Heart right ventricle (tissue), 16 donors: ENCODE measurements at places on chromosomes 7 and 10.

DNA sequence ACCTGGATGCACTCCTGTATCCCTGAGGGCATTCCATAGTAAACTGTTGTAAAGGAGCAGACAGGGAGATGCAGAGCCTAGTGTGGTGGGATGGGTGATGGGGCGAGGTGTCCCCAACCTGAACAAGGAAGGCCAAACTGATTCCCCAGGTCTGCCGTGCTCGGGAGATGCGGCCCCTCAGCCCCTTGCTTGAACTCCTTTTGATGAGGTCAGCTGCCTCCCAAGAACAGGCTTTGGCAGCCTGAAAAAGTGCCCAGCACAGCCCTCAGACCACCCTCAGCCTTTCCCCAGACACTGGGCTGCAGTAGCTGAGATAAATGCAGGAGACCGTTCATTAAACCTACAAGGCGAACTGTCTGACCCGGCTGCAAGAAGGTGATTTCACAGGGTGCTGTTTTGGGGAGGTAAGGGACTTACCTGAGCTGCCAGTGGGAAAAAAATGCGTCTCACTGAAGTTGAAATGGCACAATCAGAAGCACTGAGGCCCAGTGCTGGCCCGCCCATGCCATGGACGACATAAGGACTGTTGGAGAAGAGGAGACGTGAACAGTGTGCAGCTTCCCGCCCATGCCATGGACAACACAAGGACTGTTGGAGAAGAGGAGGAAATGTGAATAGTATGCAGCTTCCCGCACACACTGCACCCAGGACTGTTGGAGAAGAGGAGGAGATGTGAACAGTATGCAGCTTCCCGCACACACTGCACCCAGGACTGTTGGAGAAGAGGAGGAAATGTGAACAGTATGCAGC lies 148.4 kb upstream of the FAM20C start:
- no peak overlapping the region for H3K4me3 ChIP-seq
- H3K36me3 ChIP-seq, result no peaks in the 10 kb centered on the region
- H3K27me3 ChIP-seq, result peaks cover 4% of the 10 kb centered on the region
- H3K4me1 ChIP-seq, result no peaks in the 10 kb centered on the region
- no peak for DNase-seq
- H3K27ac ChIP-seq, result no peak overlapping the region

DNA sequence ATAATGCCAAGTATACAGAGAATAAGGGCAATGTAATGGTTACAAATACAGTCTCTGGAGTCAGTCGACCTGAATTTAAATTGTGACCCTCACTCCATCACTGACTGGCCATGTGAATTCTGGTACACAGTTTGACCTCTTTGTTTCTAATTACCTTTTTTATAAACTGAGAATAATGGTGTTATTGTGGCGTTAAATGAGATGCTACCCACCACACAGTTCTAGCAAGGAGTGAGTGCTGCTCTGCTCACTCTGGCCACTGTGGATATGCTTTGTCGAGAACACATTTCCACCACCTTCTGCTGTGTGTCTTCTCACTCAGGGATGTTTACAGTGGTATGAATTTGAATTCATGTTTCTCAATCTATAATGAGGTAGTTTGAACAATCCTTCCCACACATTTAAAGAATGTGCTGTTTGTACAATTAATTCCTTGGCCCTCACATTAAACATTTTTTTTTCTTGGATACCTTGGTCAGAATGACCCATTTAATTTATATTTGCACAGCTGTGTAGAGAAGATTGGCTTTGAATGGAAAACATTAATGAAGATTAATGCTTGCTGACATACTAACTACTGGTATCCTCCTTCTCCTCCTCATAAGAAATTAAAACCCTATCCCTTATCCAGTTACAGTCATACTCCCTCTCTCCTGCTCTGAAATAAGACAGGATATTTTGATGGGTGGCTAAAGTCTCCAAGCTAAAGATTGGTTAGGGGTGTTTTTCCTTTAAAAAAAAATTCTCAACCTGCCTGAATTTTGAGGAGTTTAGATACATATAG lies 42.4 kb downstream of the PLCE1 start:
- H3K36me3 ChIP-seq, result no peaks in the 10 kb centered on the region
- no peak for DNase-seq
- no peaks in the 10 kb centered on the region for H3K27me3 ChIP-seq

DNA sequence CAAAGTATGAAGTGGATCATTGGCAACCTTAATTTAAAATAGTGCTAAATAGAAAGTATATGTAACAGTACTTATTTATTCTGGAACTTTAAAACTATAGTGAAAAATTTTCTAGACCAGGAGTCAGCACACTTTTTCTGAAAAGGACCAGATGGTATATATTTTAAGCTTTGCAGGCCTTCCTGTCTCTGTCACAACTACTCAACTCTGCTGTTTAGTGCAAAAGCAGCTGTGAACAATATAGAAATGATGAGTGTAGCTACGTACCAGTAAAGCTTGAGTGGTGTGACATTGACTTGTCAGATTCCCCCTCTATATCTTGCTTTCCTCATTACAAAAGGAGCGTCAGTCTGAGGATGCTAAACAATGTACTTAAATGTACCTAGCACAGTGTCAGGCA lies 88.1 kb upstream of the IGFBP3 start:
- no peak overlapping the region for H3K27ac ChIP-seq
- H3K36me3 ChIP-seq, result no peaks in the 10 kb centered on the region
- H3K4me1 ChIP-seq, result no peaks in the 10 kb centered on the region

- H3K4me1 ChIP-seq, result no peaks in the 10 kb centered on the region
- no peak overlapping the region for H3K27ac ChIP-seq
- no peak for DNase-seq
- H3K27me3 ChIP-seq, result no peaks in the 10 kb centered on the region
Observed at GRCh38 chr7:96596120-96596826, 113.4 kb downstream of the SEM1 start.

DNA sequence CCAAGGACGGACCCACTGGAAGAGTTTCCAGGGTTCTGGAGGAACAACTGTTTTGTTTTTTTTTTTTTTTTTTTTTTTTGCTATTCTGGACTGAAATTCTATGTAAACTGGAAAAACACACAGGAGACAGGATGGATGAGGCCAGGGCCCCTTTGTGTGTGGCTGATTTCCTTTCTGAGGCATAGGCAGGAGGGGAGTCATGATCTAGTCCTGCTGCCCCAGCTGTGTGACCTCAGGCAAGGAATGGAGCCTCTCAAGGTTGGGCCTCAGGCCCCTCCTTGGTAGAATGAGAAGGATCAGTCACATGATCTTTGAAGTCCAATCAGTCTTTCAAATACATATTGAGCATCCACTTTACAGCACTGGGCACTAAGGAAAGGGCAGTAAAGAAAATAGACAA lies 87.6 kb downstream of the SH3PXD2A start:
- H3K27me3 ChIP-seq, result no peaks in the 10 kb centered on the region
- H3K4me1 ChIP-seq, result peaks cover 71% of the 10 kb centered on the region
- no peak for DNase-seq
- no peak overlapping the region for H3K4me3 ChIP-seq
- no peaks in the 10 kb centered on the region for H3K36me3 ChIP-seq

- no peaks in the 10 kb centered on the region for H3K36me3 ChIP-seq
- DNase-seq, result no peak
- H3K27ac ChIP-seq, result no peak overlapping the region
- no peaks in the 10 kb centered on the region for H3K27me3 ChIP-seq
Observed at GRCh38 chr7:101702362-101702850, 73.3 kb upstream of the MYL10 start.

DNA sequence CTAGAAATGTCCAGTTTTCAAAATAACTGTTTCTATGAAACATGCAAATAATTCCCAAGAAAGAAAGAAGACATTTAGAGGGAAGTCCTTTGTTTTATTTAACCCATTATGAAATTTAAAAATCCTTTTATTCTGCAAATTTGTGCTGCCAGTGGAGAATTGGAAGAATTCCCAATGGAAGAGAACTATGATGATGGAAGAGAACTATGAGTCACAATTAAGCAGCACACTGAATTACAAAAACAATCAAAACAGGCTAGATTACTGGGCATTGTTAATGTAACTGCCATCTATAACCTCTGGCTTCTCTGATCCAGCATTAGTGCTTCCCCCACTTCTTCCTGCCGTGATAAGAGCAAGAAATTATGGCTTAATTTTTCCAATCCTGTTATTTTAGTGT lies 126.2 kb upstream of the FEZF1 start:
- H3K4me1 ChIP-seq, result no peaks in the 10 kb centered on the region
- H3K4me3 ChIP-seq, result no peak overlapping the region
- no peak for DNase-seq
- no peaks in the 10 kb centered on the region for H3K27me3 ChIP-seq
- no peak overlapping the region for H3K27ac ChIP-seq
- no peaks in the 10 kb centered on the region for H3K36me3 ChIP-seq

- H3K4me1 ChIP-seq, result no peaks in the 10 kb centered on the region
- H3K36me3 ChIP-seq, result no peaks in the 10 kb centered on the region
- H3K27me3 ChIP-seq, result no peaks in the 10 kb centered on the region
- no peak overlapping the region for H3K4me3 ChIP-seq
- DNase-seq, result no peak
Observed at GRCh38 chr10:130804778-130805634, 506.5 kb downstream of the TCERG1L start.

GRCh38 chr7:74101061-74101681 lies 17.6 kb downstream of the LIMK1 start:
- DNase-seq, result no peak
- H3K4me1 ChIP-seq, result no peaks in the 10 kb centered on the region
- peaks cover 98% of the 10 kb centered on the region for H3K36me3 ChIP-seq
- H3K27ac ChIP-seq, result no peak overlapping the region
- H3K27me3 ChIP-seq, result no peaks in the 10 kb centered on the region

DNA sequence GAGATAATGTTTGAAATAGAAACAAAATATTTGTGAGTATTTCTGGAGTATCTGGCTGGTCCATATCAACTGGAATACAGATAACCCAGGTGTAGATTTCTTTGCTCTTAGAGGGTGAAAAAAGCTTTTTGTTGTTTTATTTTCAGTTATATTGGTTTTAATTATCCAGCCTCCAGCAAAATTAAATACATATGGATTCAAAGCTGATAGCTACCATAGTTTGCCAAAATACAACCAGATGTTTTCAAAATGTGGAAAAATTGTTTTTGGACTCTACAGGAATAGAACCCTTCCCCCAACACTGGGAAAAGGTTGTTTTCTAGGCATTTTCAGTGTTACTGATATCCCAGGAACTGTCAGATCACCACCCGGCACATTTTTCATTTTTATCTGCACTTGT lies 30.1 kb downstream of the LRRC17 start:
- no peak overlapping the region for H3K4me3 ChIP-seq
- DNase-seq, result no peak
- H3K4me1 ChIP-seq, result peaks cover 29% of the 10 kb centered on the region
- no peaks in the 10 kb centered on the region for H3K27me3 ChIP-seq
- H3K36me3 ChIP-seq, result no peaks in the 10 kb centered on the region
- no peak overlapping the region for H3K27ac ChIP-seq

DNA sequence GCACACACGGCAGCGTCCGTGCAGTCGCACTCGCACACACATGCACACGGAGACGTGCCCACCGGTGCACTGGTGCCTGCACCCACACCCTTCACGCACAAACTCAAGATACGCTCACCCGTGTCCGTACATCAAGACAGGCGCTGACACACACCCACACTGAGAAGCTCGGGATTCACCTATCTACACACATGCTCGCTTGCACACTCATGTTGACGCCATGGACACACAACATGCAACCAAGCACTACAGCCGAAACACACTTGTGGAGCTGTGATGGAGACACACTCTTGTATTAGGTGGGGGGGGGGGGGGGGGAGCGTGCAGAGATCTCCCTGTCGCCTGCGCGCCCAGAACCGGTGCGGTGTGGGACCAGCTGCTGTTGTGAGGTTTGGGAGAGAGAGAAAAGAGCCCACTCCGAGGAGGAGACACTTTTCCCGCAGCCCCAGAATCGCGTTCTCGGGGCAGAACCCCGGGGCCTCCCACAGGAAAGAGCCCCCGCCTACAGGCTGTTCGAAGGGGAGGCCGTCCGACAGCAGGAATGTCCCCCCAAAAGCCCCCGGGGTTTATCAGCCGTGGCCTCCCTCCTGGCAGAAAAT lies 605 bp upstream of the NFKB2 start:
- peaks cover 16% of the 10 kb centered on the region for H3K36me3 ChIP-seq
- no peaks in the 10 kb centered on the region for H3K27me3 ChIP-seq
- no peak for DNase-seq

- no peak overlapping the region for H3K27ac ChIP-seq
- no peak for DNase-seq
Observed at GRCh38 chr10:121468726-121469125, 129.5 kb downstream of the FGFR2 start.

DNA sequence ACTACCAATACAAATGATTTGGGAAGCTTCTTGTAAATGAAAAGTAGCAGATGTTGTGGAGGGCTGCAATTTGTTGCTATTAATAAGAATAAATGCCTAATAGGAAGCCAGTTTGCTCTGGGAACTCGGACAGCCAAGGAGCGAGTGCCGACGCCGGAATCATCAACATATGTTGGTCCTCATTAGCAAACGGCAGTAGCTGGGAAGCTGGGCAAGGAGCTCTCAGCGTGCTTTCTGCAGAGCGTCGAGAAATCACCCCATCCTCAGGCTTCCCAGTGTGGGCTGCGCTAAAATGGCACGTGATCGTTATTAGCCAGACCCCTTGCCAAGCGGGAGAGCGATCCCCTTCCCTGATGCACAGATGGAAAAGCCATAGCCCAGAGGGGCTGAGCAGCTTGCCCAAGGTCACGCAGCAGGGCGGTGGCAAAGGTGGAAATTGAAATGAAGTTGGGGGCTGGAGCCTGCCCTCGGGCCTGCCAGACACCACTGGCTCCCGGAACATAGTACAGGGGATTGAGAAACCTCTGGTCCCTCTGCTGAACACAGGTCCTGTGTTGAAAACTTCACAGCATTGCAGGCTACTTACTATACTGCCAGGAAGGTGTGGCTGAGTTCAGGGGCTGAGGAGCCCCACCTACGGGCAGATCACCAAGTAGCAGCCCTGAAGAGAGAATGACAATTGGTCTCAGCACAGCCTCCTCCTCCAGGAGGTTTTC lies 326.9 kb downstream of the PLXNA4 start:
- H3K4me3 ChIP-seq, result no peak overlapping the region
- H3K36me3 ChIP-seq, result no peaks in the 10 kb centered on the region
- no peak overlapping the region for H3K27ac ChIP-seq
- H3K27me3 ChIP-seq, result no peaks in the 10 kb centered on the region
- peaks cover 30% of the 10 kb centered on the region for H3K4me1 ChIP-seq

DNA sequence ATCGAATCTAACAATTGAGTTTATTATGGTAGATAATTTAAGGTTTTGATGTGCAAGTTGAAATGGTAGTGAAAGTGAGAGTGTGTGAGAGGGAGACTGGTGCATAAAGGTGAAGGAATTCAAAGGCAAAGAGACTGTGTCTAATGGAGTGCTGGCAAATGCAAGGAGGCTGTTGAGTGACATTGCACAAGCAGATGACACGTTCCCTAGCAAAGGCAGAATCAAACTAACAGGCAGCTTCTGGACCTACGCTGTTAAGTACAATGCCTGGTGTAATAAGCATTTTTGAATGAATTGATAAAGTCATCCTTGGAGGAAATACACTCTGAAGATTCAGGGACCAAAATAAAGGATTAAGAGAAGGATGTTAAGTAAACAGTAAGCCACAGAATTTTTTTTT lies 11.7 kb upstream of the GPR141 start:
- H3K27me3 ChIP-seq, result no peaks in the 10 kb centered on the region
- H3K36me3 ChIP-seq, result no peaks in the 10 kb centered on the region
- H3K4me1 ChIP-seq, result no peaks in the 10 kb centered on the region
- no peak overlapping the region for H3K4me3 ChIP-seq
- H3K27ac ChIP-seq, result no peak overlapping the region

GRCh38 chr10:74912682-74913081 lies 86.3 kb downstream of the KAT6B start:
- H3K36me3 ChIP-seq, result no peaks in the 10 kb centered on the region
- DNase-seq, result no peak
- H3K27me3 ChIP-seq, result no peaks in the 10 kb centered on the region
- H3K4me3 ChIP-seq, result no peak overlapping the region
